ENCODE measurements at places on chromosomes 4 and X. TPM values are rescaled to one million over a fixed set of nuclear protein-coding genes. Genes with fewer than 3 reads are reported as not detected.

ZCCHC18 gene
- 2.9 TPM for total RNA-seq

KLF8 gene
- not detected for total RNA-seq

APLN gene
- 47.1 TPM for total RNA-seq

GASK1B gene
- 95.3 TPM for total RNA-seq

SLC38A5 gene
- total RNA-seq, result 25.1 TPM

ATP5ME gene
- total RNA-seq, result 78.0 TPM

GLRA2 gene
- total RNA-seq, result not detected

AKAP14 gene
- not detected for total RNA-seq

RASL11B gene
- not detected for total RNA-seq

IRF2 gene
- total RNA-seq, result 28.9 TPM

CSAG3 gene
- not detected for total RNA-seq

AKAP4 gene
- total RNA-seq, result not detected

SLC10A4 gene
- 0.30 TPM for total RNA-seq

WNK3 gene
- 0.97 TPM for total RNA-seq

UGT2B10 gene
- not detected for total RNA-seq

NDST3 gene
- total RNA-seq, result not detected

HSFX4 gene
- total RNA-seq, result not detected

PLAC8 gene
- total RNA-seq, result not detected

SCRG1 gene
- total RNA-seq, result not detected

BLOC1S4 gene
- total RNA-seq, result 14.9 TPM

SLC6A8 gene
- total RNA-seq, result 6.2 TPM

SYTL4 gene
- total RNA-seq, result 20.4 TPM

ALPK1 gene
- 10.6 TPM for total RNA-seq

KIF4A gene
- 22.5 TPM for total RNA-seq

APOO gene
- 12.7 TPM for total RNA-seq

TMEM129 gene
- total RNA-seq, result 20.5 TPM

OTC gene
- total RNA-seq, result not detected

GYPE gene
- 0.32 TPM for total RNA-seq

PPP2R2C gene
- not detected for total RNA-seq

MAOB gene
- total RNA-seq, result under 0.01 TPM

EXOC1L gene
- not detected for total RNA-seq

FGFBP1 gene
- not detected for total RNA-seq

CYBB gene
- total RNA-seq, result not detected

CCDC110 gene
- total RNA-seq, result under 0.01 TPM

PRKG2 gene
- under 0.01 TPM for total RNA-seq

NR0B1 gene
- total RNA-seq, result under 0.01 TPM

CT45A10 gene
- not detected for total RNA-seq

FOXR2 gene
- not detected for total RNA-seq

DDX53 gene
- not detected for total RNA-seq

CENPE gene
- total RNA-seq, result 22.1 TPM

PDE6B gene
- total RNA-seq, result 7.5 TPM

PABPC4L gene
- total RNA-seq, result 1.3 TPM

IQSEC2 gene
- 2.9 TPM for total RNA-seq

ART3 gene
- total RNA-seq, result not detected

VSIG4 gene
- total RNA-seq, result not detected

LONRF3 gene
- total RNA-seq, result 9.4 TPM

MAGEC2 gene
- total RNA-seq, result not detected

AREG gene
- total RNA-seq, result 0.32 TPM

CLGN gene
- total RNA-seq, result 0.32 TPM

CXCL9 gene
- not detected for total RNA-seq

CXCL13 gene
- total RNA-seq, result not detected

GPR50 gene
- not detected for total RNA-seq

TXK gene
- total RNA-seq, result 1.7 TPM

JADE3 gene
- total RNA-seq, result 12.0 TPM

TEX13D gene
- total RNA-seq, result not detected

GJB1 gene
- total RNA-seq, result not detected

ITIH6 gene
- total RNA-seq, result not detected

PTPN13 gene
- 12.5 TPM for total RNA-seq

FNIP2 gene
- total RNA-seq, result 29.8 TPM

Measured in epithelial cell of umbilical artery (primary cell).